ENCODE measurements at places on chromosomes 3 and 15.

DNA sequence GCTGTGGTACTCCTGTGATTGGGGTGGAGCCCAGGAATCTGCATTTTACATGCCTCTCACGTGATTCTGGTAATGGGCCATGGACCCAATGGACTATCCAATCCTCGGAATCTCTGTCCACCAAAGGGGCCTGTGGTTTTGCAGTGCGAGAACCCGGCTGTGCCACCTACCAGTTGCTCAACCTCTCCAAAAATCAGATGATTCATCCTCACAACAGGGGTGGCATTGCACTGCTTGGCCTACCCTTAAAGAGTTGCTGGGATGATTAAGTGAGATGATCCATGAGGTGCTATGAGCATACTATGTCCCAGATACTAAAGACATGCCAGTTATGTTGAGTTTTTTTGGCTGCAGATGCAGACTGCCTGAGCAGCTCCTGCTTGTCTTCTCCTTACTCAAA is 5.1 kb downstream of the ANP32A start:
- no peak for DNase-seq

DNA sequence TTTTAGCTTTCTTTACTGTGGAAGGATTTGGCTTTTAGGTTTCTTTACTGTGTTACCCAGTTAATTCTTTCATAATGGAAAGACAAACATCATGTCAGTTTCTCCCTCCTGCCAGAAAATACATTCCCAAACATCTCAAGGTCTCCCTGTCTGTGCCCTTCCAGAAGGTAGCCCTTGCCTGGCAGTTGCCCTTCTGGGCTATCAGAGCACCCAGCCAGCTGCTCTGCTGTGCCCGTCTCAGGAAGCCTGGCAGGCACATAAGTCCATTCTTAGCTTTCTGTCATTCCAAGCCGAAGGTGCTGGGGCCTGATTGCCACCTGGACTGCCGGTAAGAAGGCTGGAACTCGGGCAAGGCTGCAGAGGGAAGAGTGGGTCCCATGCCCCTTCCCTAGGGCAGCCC is 203.4 kb downstream of the SLCO3A1 start:
- no peak for DNase-seq

GRCh38 chr3:52231502-52232278 is 6.2 kb upstream of the TLR9 start:
- no peak for DNase-seq

GRCh38 chr3:71510510-71510909 is 73.0 kb downstream of the FOXP1 start:
- peak; percentile 31 for DNase-seq

DNA sequence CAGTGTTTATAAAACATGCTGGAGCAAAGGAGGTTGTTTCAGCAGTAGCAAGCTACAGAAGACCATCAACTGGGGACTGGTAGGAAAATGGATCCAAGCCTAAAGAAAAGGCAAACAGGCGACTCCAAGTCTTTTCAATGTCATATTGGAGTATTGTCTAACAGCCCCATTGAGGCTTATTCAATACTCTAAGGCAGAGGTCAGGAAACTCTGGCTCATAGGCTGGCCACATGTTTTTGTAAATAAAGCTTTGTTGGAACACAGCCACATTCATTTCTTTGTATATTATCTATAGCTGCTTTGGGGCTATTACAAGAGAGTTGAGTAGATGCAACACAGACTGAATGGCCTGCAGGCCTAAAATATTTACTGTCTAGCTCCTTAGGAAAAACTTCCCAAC is 77.5 kb downstream of the RPL22L1 start:
- DNase-seq, result no peak

DNA sequence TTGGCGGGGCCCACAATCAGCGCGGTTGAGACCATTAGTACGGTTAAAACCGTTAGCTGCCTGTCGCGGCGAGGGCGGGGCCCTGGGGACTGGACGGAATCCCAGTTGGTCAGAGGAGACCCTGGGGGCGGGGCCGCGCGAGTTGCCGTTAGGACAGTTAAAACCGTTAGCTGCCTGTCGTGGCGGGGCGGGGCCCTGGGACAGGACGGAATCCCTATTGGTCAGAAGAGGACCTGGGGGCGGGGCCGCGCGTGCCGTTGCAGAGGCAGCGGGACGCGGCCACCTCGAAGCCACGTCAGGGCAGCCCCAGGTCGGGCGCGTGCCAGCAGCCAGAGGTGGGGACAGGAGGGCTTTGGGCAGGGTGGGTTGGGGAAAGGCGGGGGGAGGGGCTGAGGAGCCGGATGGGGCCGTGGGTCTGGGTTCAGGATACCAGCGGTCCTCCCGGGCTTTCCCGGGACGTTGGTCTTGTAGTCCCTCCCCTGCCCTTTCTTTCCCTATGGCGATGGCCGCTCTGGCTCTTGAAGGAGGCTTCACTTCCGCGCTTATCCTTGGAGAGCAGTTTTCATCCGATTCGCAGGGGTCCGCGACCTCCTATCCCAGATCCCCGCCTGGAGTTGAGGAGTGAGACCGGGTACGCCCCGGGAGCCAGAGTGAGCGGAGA is 28.0 kb downstream of the KLHDC8B start:
- DNase-seq, result peak; percentile 49

- peak; percentile 22 for DNase-seq
Observed at GRCh38 chr3:135896613-135897012, 68.9 kb upstream of the PPP2R3A start.

GRCh38 chr3:158711886-158712285 is 20.4 kb downstream of the RARRES1 start:
- DNase-seq, result peak; percentile 89

GRCh38 chr3:99620976-99621375 is 17.4 kb upstream of the COL8A1 start:
- no peak for DNase-seq

GRCh38 chr3:38133557-38134405 is 3.1 kb downstream of the ACAA1 start:
- no peak for DNase-seq

- peak; percentile 10 for DNase-seq
Observed at GRCh38 chr15:52728899-52729298, 49.7 kb upstream of the ATOSA start.

DNA sequence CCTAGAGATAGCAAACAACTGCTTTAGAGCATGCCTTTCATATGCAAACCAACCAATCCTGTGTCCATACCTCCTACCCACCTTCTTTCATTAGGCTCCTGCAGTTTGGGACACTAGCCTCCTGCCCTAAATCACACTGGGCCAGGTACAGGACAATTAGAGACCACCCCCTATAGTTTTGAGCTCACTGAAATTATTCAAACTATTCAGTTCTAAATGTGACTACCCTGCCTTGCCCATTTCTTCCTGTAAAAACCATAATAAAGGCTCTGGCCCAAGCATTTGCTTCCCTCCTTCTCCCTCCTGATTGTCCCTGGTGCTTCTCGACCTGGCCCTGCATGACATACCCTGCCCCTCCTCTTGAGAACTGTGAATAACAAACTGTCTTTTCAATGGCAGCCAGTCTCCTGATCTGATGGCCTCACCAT is 31.4 kb upstream of the LRIG1 start:
- no peak for DNase-seq

DNA sequence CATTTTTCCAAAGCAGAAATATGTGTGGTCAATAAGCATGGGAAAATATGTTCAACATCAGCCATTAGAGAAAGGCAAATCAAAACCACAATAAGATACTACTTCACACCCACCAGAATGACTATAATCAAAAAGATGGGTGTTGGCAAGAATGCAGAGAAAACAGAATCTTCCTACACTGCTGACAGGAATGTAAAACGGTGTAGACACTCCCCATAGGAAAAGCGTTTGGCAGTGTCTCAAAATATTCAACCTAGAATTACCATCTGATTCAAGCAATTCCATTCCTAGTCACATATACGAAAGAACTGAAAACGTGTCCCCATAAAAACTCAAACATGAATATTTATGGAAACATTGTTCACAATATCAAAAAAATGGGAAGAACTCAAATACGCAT is 123.3 kb downstream of the ADAMTS17 start:
- DNase-seq, result no peak

DNA sequence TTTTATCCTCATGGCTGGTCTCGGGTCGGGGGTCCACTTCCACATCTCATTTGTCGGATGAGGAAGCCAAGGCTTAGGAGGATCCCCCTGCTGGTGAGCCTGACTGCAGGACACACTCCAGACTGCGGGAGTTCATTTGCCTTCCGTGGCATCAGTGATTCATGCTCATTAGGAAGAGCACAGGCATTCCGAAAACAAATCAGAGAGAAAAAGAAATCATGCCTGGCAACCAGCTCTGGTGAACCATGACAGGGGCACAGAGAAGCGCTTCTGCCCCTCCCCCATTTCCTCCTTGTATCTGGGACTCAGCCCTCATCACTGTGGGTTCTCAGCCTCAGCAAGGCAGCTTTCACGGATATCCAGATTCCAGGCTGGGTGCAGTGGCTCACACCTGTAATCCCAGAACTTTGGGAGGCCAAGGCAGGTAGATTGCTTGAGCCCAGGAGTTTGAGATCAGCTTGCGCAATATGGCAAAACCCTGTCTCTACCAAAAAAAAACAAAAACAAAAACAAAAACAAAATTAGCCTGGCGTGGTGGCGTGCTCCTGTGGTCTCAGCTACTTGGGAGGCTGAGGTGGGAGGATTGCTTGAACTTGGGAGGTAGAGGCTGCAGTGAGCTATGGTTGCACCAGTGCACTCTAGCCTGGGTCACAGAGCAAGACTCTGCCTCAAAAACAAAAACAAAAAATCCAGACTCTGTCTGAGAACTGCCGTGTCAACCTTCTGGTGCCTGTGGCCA is 28.4 kb downstream of the IRAK2 start:
- peak; percentile 54 for DNase-seq
